ENCODE measurements at places on chromosomes 5 and 9.

- no peak for DNase-seq
Measured at GRCh38 chr9:38287420-38287985, 105.0 kb upstream of the ALDH1B1 start.

GRCh38 chr5:108660291-108660690 is 87.4 kb upstream of the FER start:
- DNase-seq = no peak

GRCh38 chr5:17305964-17306725 is 88.7 kb downstream of the BASP1 start:
- DNase-seq = no peak

DNA sequence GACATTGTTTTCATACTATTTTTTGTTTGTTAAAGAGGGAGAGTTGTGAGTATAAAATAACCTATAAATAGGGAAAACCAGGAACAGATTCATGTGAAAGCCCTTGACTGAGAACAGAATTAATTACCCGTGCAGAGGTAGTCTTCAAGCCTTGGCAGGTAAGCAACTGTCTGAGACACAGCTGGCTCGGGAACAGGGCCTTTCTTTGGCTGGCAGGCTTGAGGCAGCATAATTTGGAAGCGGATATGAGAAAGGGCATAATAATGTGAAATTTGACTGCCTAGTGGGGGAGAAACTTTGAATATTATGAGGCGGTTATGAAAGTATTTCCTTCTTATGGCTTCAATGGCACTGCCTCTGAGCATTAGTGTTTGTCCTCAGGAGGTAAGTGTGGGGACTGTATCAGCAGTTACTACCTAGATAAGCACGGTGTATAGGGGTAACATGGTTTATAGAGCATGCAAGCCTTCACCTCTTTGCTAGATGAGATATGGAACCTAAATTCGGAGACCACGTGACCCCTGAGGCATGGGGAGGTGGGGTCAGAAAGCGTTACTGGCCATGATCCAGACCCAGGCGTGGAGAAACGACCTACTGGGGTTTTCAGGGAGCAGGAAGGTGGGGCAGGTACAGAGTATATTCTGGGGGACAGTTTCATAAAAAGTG is 210.2 kb upstream of the GAS1 start:
- DNase-seq = no peak

- no peak for DNase-seq
Measured at GRCh38 chr9:92642041-92642451, 27.9 kb downstream of the IPPK start.

DNA sequence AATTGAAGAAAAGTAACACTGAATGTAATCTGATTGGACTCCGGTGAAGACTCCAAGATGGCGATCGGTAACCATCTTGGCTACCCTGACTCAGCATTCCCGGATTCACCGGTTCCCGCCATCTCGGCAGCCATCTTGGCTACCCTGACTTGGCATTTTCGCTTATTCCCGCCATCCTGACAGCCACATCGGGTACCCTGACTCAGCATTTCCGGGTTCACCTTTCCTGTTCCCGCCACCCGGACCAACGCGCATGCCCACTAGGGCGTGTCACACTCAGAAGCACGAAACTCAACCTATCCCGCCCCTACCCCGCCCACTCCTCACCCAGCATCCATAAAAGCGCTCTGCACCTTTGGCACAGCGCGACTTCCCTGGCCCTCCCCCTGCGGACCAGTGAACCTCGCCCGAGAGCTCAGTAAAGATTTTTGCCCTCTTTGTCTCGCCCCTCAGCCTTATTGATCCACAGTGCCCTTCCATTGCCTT is 17.2 kb downstream of the SPTLC1 start:
- no peak for DNase-seq

GRCh38 chr5:88049737-88050136 is 218.9 kb downstream of the TMEM161B start:
- no peak for DNase-seq

DNA sequence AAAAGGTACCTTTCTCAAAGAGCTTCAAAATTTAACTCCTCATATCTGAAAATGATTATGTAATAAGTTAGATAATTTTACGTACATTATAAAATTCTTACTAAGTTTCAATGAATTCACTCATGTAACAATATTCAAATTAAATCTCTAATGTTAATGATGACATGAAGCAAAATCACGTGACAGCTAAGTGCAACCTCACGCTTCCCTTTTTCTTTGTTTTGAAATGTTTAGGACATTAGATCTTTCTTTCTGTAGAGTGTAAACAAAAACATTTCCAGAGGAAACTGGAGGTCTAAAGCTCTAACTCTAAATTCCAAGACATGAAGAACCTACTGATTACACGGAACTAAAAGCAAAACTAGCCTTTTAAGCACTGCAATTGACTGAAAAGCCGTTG is 227.3 kb upstream of the TBCA start:
- no peak for DNase-seq

DNA sequence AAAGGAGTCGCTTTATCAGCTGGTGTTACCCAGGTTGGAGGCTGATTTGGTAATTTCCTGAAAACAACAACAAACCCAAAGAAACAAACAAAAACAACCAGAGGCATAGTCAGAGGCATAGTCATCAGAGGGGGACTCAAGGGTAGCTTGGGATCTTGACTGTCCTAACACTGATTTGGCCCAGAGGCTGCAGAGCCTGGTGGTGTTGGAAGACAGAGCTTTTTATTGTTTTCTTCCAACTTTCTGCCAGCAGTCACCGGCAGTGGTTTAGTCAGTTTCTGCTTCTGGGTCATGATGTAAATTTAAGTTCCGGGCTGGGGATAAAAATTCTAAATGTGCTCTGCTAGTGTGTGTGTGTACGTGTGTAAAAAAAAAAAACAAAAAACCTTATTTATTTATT is 23.5 kb upstream of the NKX2-5 start:
- DNase-seq = no peak

DNA sequence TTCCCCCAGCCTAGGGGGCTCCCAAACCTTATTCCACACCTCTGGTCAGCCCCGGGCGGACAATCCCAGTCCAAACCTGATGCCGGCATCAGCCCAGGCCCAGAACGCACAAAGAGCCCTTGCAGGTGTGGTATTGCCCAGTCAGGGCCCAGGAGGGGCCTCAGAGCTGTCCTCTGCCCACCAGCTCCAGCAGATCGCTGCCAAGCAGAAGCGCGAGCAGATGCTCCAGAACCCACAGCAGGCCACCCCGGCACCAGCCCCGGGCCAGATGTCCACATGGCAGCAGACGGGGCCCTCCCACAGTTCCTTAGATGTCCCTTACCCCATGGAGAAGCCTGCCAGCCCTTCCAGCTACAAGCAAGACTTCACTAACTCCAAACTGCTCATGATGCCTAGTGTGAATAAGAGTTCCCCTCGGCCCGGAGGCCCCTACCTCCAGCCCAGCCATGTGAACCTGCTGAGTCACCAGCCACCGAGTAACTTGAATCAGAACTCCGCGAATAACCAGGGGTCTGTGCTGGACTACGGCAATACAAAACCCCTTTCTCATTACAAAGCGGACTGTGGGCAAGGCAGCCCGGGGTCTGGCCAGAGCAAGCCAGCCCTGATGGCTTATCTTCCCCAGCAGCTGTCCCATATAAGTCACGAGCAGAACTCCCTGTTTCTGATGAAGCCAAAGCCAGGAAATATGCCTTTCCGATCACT is 27.6 kb upstream of the LTC4S start:
- DNase-seq = no peak

- DNase-seq = peak; percentile 33
Measured at GRCh38 chr5:132526290-132526973, 16.9 kb downstream of the IL5 start.

GRCh38 chr9:32403567-32404260 is 19.3 kb downstream of the ACO1 start:
- DNase-seq = no peak

- no peak for DNase-seq
Measured at GRCh38 chr5:154484393-154485095, 6.5 kb upstream of the HAND1 start.

GRCh38 chr9:18020121-18020745 is 441.4 kb downstream of the SH3GL2 start:
- no peak for DNase-seq

DNA sequence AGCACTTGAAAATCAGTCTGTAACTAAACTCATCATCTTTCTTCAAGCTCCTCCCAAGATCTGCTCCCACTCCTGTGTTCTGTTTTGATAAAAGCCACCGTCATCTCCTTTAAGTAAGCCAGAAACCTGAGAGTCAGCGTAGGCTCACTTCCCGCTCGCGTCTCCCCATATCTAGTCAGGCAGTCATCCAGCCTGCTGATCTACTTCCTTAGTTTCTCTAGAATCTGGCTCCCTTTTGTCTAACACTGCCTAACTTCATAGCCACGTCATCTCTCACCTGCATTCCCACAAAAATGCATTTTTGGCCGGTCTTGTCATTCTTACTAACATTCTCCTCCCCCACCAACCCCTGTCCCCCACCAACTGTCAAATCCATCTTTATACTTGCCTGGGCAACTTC is 3.0 kb upstream of the TJP2 start:
- DNase-seq = no peak

DNA sequence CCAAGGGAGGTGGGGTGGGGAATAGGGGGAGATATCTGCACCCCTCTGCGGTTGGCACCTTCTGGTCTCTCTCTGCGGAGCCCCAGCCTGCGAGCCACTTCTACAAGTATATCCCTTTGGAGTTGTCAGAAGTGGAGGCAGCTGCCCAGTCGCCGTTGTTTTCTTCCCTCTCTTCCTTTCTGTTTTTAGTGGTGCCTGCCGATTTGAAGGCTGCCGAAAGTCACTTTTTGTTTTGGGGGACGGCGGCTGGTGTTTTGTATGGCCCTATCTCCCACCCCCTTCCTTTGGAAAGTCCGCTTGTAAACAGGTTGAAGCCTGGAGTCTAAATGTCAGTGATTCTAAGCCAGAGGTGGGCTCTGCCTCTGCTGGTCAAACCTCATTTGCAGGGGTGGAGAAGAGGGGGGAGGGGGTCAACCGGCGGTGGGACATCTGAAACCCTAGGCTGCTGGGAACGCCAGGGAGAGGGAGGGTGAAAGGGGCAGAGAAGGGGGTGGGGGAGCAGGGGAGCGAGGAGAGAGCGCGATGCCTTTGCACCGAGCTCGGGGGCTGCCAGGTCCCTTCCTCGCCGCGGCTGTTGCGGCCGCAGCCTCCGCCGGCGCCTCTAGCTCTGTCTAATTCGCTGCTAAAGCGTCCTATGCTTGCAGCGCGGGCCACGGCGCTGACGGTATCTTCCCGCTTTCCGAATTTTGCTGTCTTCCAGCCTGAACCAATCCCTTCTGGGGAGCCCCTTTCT is at the start of gene FGF10:
TSS of gene FGF10 (minus strand) at position 331 of the 733 bp plus-strand sequence. CDS start 738 bp downstream, outside the sequence.
- DNase-seq = no peak

- DNase-seq = no peak
Measured at GRCh38 chr9:128898845-128899565, 17.1 kb downstream of the LRRC8A start.

- no peak for DNase-seq
Measured at GRCh38 chr5:33460210-33460609, 19.4 kb downstream of the TARS1 start.

GRCh38 chr5:52709167-52709925 is 78.4 kb upstream of the ITGA1 start:
- DNase-seq = no peak

- DNase-seq = no peak
Measured at GRCh38 chr9:95249986-95250385, 67.5 kb downstream of the FANCC start.

GRCh38 chr9:131418143-131419025 is 24.5 kb downstream of the PRRC2B start:
- peak; percentile 70 for DNase-seq

DNA sequence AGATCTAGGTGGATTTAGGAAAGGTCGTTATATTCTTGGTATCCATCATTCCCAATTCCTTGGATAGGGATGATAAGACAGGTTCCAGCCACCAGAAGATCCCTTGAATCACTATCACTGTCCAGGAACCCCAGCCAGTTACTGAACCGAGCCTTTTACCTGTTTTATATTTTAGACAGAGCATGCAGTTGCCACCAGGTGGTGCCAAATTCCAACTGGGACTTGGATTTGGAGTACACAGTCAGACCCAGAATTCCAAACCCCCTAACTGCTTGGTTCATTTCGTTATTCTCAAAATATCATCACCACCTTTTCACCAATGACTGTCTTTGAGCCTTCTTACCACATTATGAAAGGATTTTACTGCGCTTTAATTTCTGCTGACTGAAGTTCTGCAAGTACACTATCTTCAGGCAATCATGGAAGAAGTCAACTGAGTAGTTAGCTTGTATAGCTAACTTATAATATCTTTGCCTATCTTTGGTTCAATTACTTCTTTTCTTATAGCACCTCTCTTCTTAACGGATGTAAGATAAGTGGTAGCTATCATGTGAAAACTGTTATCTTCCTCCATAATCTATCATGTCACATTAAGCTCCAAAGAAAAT is 191.8 kb downstream of the PRR16 start:
- peak; percentile 3 for DNase-seq

- no peak for DNase-seq
Measured at GRCh38 chr5:63837437-63837836, 124.8 kb downstream of the HTR1A start.

DNA sequence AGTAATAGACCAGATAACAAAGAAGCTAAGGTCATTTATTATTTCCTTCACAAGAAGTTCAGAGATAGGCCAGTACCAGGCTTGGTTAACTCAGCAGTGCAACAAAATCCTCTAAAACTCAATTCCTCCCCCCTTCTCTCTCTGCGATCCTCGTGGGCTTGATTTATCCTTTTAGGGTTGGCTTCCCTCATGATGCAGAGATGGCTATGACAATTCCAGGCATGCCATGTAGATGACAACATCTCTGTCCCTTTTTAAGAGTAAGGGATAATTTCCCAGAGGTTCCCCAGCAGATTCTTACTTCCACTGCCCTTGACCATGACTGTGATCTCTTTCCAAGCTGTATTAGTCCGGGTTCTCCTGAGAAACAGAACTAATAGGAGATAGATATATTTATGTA is 28.7 kb upstream of the DAP start:
- DNase-seq = no peak

DNA sequence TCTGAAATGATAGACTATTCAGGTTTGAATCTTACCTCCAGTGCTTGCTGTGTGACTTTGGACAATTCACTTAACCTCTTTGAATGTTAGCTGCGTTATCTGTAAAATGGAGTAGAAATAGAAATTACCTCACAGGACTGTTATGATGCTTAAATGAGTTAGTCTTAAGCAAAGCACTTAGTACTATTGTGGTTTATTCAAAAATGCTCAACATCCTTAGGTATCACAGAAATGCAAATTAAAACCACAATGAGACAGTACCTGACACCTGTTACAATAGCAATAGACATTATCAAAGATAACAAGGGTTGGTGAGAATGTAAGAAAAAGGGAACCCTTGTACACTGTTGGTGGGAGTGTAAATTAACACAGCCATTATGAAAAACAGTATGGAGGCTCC is 77.6 kb upstream of the FREM1 start:
- DNase-seq = no peak

Measured in C1 segment of cervical spinal cord (tissue), 14 donors.